Activated T-cell treated with anti-CD3 and anti-CD28 coated beads, Interleukin-2, amount 50 U/mL, for 72 hours (primary cell): ENCODE measurements at places on chromosomes 1 and 21. TPM values are rescaled to one million over a fixed set of nuclear protein-coding genes. Genes with fewer than 3 reads are reported as not detected.

GRCh38 chr1:167638064-167638463 lies 8.0 kb downstream of the RCSD1 start:
- no peak for DNase-seq

DNA sequence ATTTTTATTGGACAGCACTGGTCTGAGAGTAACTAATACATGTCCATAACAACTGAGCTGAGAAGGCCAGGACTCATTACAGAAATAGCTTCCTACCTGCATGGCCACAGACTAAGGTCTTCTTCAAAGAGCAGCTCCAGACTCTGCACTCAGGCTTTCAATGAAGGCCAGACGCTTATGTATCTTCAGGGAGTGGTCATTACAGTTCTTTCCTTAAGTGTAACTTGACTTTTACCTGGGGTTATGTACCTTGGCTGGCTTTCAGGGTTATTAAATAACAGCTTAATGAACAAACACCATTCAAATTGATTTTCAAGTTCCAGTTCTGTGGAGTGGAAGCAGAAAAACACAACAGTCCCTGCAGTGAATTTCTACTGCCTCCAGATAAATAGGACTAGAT lies 23.8 kb upstream of the SLC22A15 start:
- DNase-seq, result no peak

DNA sequence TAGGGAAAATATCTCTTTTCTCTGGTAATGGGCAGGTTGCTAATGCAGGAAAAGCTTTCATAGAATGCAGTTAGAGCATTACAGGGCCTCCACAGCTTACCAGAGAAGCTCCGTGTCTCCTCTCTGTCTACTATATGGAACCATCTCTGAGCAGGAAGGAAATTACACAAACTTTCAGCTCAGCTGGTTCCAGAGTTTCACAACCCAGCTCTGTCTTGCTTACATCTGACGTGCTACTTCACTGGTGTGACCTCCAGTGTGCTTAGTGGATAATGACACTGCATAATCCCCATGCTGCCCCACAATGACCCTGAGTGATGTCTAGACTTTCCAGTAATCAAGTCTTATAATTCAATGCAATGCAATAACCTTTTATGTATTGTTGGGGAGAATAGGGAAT lies 4.3 kb upstream of the FGGY start:
- no peak for DNase-seq

Gene MTOR
- total RNA-seq, result 38.3 TPM

DNA sequence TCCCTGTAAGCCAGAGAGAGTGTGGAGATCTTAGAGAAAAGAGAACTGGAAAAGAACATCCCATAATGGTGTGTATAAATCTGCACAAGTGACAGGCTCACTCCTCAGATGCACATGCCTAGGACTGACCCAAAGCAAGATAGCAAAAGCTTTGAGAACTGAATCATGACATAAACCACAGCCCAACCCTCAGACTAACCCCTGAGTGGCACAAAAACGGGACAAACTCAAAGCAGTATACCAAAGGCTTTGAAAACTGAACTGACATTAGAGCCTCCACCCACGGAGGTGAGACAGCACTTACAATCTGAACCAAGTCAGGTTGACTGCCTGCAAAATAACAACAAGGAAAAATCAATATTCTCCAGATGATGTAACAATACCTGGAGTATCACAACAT lies 70.8 kb downstream of the TIAM1 start:
- DNase-seq, result peak; percentile 54

Gene MTMR11
- 6.9 TPM for total RNA-seq

GRCh38 chr1:88311265-88311664 lies 372.8 kb upstream of the PKN2 start:
- no peak for DNase-seq
